Hypothalamus (tissue), 51 donors: ENCODE measurements at places on chromosomes 3 and 15.
A peak's percentile ranks its signal among the peaks of the same experiment; 100 is the strongest.

GRCh38 chr3:98371853-98372252 is 18.2 kb downstream of the OR5K4 start:
- no peak for DNase-seq

GRCh38 chr15:73153024-73153423 is 100.8 kb downstream of the NEO1 start:
- DNase-seq, result no peak

GRCh38 chr3:161239700-161240099 is 18.6 kb downstream of the NMD3 start:
- no peak for DNase-seq

DNA sequence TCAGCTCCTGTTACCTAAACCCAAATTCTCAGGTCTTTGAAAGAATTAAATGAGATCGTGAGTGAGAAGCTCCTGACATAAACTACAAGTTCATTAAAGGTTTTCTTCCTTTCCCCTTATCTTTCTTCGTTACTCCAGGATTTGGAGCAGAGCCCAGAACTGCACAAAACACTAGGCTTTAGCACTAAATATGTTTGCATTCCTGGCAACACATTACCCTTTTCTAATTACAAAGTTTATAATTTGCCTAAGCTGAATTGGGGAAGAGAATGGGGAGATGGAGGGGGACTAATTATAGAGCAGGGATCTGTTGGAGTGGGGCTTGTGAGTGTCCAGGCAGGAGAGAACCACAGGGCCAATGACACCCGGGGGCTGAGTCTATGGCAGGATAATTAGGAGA is 109.7 kb downstream of the SV2B start:
- no peak for DNase-seq

DNA sequence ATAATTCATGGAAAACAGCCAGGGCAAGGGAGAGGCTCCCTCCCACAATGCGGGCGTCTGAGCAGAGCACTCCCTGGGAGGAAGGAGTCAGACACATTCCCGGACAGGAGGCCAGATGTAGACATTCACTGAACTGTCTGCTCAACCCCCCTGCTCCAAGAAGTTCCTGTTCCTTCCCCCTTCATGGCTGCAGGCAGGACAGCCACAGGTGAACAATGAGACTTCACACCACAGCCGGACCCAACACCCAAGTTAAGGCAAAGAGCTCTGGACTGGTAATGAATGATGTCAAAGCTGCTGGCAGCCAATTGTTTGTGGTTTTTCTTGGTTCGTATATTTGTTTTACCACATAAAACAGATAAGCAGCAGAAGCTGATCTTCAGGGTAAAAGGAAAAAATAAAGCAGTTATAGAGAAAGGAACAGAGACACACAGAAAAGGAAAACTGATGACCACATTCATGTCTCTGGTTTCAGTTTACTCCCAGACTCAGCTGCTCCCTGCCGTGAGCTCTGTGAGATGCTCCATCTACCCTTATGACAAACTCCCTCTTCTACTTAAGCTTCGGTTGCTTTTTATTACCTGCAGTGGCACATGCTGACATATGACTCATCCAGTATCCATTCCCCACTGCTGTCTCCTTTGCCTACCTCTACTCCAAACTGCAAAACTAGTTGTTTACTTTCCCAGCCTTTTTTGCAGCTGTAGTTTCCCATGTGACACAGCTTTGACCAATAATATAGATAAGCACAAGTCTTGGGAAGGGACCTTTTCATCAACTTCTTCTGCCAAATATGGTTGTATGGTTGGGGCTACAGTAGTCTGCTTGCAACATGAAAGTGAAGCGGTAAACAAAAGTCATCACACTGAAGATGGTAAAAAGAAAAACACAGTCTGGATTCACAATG is 33.1 kb downstream of the DZIP1L start:
- no peak for DNase-seq

- no peak for DNase-seq
Observed at GRCh38 chr15:90489944-90490343, 39.8 kb upstream of the CRTC3 start.

DNA sequence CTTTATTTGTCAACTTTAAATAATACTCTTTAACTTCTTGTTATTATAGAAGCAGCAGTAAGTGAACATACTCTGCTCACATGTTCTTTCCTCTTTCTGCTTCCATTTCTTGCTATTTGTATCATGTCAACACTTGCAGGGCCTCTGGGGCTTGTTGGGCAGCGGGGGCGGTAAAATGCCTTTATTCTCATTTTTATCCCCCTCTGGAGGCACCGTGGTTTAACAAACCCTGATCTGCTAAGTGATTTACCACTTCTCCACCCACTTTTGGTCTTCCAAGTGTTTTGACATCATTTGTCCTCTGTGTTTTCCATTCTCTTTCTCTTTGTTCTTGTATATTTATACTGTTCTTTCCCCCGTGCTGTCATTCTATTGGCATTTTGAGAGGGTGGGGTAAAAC is 33.9 kb downstream of the SCN10A start:
- DNase-seq, result no peak

GRCh38 chr3:100082714-100083113 is 31.6 kb downstream of the FILIP1L start:
- no peak for DNase-seq

DNA sequence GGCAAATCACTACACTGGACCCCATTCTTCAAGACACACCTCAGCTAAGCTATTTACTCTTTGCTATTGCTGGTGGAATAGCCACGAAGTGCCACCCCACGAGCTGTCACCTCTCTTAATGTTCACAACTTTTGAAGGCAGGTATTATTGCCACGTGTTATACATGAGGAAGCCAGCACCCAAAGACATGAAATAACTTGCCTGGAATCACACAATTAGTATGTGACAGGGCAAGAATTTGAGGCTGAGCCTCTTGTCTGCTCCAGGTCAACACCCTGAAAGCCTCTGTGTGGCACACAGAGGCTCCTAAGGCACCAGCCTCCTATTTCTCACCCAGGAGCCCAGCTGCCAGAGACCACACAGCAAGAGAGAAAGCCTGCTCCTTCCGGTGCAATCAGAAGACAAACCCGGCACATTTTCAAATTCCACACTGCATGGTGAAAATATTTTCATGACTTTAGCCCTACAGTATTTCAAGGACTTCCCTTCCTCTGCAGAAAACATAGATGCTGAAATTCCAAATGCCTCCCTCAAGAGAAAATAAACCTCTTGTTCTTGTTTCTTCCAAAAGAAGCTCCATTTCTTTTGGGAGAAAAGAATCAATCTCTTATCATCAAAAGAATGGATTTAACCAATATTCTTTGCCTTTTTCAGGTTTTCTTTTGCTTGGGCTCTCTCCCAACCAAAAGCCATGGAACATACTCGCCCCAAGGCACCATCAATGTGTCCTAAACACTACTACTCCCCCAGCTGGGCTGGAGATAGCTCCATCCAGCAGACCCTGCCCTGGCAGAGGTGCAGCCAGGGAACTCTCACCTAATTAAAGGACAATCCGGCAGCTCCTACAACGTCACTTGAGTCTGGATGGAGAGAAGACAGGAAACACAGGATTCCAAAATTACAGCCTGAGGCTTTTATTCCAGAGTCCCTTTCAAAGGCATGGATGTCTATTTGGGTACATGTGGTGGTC is 84.7 kb upstream of the THBS1 start:
- no peak for DNase-seq

- DNase-seq, result peak; percentile 85
Observed at GRCh38 chr3:51975852-51976549, 1.1 kb downstream of the ABHD14A start.

- DNase-seq, result no peak
Observed at GRCh38 chr3:127004641-127005397, 21.9 kb downstream of the PLXNA1 start.

DNA sequence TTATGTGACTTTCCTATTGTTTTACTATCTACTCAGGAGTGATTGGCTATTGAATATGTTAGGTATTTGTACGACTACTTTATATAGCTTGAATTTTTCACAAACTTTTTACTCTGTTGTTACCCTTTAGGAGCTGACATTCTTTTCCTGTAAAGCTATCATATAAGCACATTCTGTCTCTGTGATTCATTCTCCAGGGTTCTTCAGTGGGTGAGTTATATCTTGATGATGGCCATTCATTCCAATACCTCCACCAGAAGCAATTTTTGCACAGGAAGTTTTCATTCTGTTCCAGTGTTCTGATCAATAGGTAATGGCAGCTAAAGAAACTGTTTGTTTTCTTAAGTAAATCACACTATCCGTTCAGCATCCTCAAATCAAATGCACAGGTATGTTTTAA is 10.1 kb upstream of the CAPN3 start:
- DNase-seq, result no peak

DNA sequence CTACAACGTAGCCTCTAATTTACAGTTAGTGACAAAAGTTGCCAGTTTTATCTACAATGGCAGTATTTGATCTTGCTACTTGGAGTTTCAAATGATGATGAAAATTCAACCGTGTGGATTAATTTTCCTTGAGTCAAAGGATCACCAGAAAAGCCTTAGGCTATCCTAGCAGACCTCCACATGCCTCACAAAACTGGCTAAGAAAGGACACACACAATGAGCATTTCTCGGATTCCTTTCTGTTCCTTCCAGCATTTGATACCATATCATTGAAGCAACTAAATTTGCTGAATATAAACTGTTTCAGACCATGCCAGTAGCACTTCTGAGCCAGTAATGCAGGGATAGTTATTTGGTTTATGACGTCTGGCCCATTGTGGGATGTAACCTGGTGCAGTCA is 587.4 kb upstream of the MDFIC2 start:
- no peak for DNase-seq

DNA sequence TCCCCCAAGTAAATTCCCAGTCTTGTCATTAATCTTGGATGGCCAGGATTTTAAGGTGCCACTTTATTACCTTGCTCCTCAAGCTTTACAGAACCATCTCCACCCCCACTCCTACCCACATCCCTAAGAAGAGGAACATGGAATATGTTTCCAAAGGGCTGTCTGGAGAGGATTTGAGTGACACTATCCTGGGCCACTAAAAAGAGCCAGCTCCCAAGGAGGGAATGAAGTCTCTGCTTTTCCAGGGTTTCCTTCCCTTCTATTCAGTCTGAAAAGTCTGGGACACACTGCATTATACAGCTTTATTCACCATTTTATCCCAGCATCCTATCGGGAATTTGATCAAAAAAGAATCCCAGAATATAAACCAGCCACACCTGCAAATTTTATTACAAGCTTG is 35.6 kb upstream of the MECOM start:
- no peak for DNase-seq

DNA sequence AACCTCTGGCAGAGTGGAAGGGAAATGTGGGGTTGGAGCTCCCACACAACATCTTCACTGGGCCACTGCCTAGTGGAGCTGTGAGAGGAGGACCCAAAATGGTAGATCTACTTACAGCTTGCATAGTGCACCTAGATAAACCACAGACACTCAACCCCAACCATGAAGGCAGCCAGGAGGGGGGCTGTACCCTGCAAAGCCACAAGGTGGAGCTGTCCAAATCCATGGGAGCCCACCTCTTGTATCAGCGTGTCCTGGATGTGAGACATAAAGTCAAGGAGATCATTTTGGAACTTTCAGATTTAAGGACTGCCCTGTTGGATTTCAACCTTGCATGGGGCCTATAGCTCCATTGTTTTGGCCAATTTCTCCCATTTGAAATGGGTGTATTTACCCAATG is 20.9 kb downstream of the TP63 start:
- DNase-seq, result no peak

- DNase-seq, result no peak
Observed at GRCh38 chr3:195574497-195575304, 9.0 kb downstream of the APOD start.
